EH (cell line): ENCODE measurements at places on chromosomes 12 and 14.

- DNase-seq = no peak
Measured at GRCh38 chr12:50120953-50121352, 8.9 kb downstream of the COX14 start.

DNA sequence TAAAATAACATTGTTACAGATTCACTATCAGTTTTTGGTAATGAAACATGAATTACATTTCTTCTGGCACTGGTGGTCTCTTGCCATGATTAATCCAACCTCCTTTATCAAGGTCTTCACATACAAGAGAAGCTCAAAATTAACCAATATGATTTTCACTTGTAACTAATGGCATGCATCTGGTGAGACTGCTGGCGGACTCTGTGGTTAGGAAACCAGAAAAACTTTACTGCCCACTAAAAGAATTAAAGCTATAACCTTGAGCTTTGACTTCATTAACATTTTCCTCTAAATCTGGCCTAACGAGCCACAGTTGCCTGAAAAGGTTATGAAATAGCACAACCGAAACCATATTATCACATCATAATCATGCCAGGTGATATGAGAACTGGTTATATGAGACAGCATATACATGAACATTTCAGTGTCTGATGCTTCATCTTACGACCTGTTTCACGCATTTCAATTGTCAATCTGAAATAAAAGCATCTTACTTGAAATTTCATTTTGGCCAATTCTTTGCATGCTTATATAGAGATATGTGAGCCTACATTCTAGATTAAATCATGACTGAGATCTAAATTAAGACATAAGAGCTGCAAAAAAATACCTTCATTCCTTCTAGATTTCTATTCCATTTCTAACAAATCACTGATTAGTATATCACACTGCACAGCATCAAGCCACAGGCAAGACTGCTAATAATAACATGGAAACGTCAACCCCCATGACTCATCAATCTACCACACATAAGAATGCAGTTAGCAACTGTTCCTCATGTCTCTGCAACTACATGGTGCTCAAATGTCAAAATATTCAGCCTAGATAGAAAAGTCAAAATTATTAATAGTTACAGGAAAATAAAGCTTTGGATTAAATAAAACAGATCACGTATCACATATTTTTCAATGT is 89.3 kb downstream of the OSBPL8 start:
- DNase-seq = peak; percentile 96

GRCh38 chr12:2813214-2814185 is 1.0 kb downstream of the ITFG2 start:
- DNase-seq = peak; percentile 79

DNA sequence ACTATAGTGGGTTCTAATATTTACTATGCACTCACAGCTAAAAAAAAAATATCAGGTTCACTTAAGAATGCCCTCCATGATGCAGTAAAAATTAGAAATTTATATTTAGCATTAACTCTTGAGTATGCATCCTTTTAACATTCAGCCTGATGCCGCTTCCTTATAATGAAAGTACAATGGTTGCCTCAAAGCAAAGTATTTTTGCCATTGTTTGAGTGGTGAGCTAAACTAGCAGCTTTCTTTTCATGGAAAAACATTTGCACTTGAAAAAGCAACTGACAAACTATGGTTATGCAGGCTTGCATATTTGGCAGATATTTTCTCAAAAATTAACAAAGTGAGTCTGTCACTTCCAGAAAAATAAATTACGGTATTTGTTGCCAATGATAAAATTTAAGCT is 188.6 kb downstream of the SLC6A15 start:
- DNase-seq = no peak

- peak; percentile 52 for DNase-seq
Measured at GRCh38 chr12:28114488-28114887, 75.8 kb upstream of the CCDC91 start.

GRCh38 chr12:90757957-90758356 is 197.0 kb downstream of the CCER1 start:
- no peak for DNase-seq

- DNase-seq = peak; percentile 73
Measured at GRCh38 chr12:53862831-53863230, 75.8 kb upstream of the HOXC13 start.

DNA sequence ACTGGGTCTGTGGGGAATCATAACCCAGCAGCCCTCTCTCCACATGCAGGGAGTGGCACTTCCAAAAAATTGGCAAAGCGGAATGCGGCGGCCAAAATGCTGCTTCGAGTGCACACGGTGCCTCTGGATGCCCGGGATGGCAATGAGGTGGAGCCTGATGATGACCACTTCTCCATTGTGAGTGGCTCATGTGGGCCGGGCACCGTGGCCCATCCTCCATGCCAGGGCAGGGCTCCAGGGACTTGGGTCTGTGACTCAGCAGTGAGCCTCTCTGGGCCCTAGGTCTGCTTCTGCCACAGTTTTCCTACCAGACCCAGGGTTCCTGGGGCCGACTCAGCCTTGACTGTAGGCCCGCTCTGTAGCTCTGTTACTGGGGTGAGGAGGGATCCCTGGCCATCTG is 2.2 kb downstream of the NPFF start:
- peak; percentile 60 for DNase-seq

DNA sequence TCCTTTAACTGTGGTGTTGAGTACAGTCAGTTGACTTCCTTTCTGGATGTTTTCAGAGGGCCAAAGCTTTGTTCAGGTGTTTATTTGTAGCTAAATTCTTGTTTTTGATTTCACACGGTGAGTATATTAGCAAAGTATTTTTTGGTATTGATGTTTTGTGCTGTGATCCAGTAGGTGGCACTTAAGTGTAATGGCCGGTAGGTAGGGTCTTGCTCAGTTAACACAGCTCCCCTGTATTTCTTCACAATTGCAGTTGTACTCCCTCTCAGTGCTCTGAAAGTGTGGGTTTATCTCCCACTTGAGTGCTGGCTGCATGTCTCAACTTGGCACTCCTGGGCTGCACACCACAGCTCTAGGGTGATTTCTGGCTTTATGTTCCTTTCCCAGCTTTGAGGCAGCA is 339.5 kb downstream of the AEBP2 start:
- no peak for DNase-seq

DNA sequence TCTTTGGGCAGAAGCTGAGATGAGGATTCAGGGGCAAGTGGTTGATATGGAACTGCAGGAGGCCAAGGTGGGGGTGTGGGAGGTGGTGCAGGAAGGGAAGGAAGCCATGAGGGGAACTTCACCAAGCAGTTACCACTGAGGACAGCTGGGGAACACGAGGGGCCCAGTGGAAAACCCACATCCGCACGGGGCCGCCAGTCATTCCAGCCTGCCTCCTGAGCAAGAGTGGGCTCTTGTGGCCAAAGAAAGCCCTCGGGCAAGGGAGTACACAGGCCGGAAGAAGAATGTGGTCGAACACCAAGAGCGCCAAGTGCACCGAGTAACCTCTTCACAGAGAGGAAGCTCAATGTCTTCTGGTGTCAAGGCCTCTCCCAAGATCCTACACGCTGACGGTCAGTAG is 252.2 kb upstream of the FOXN3 start:
- DNase-seq = no peak

- DNase-seq = no peak
Measured at GRCh38 chr12:69613351-69613750, 2.6 kb upstream of the LRRC10 start.
